ENCODE measurements at places on chromosomes 11 and 22.
A peak's percentile ranks its signal among the peaks of the same experiment; 100 is the strongest.

DNA sequence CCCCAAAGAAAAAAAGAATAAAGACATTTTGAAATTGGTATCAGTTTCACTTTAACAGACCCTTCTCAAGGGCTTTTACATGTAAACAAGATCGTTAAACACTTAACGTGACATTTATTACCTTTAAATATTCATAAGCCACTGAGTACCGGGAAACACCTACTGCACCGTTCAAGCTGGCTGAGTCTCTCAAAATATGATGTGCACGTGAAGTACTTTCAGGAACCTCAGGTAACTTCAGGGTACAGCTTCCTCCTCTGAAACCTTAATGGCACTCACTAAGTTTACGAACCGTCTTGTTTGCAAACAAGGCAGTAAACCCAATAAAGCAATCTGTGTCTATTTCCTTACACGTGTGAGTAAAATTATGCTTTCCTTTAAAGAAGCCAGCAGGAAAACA lies 105.5 kb upstream of the TENM4 start:
- DNase-seq = no peak

DNA sequence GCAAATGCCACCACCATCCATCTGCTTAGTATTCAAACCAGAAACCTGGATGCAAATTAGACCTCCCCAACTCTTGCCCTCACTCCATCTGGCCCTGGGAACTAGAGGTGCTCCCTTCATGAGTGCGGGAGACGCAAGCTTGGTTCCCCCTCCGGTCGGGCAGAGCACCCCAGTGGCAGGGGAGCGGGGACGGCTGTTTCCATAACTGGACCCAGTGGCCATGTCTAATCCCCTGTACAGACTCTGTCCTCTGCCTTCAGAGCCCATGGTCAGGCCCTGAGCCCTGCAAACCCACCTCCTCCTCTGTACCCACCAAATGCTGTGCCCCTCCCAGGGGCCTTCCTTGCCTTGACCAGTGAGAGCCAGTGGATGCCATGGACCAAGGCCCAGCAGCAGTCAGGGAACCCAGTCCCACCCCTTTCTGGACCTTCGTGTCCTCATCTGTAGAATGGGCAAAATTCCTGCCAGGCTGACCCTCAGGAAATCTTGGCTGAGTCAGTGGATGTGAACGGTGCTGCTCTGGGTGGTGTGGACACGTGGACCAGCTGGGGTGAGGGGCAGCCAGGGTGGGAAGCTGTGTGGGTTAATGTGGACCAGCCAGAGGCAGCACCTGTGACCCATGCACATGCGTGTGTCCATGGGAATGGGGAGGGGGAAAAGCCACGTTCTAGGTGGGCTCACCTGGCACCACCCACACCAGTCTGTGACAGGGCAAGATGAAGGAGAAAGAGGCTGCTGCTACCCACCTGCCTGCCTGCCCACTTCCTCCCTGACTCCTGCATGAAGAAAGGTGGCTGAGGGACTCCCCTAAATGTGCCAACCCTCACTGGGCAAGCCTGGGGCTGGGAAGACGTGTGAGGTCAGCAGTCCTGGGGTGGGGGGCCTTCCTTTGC lies 72.8 kb downstream of the LRRC32 start:
- no peak for DNase-seq

GRCh38 chr11:119803726-119804294 lies 74.8 kb upstream of the NECTIN1 start:
- no peak for DNase-seq

- no peak for DNase-seq
Measured at GRCh38 chr11:65829459-65829858, 4.3 kb upstream of the SNX32 start.

GRCh38 chr22:35799150-35799549 lies 81.5 kb downstream of the APOL5 start:
- no peak for DNase-seq

- DNase-seq = no peak
Measured at GRCh38 chr11:60895687-60896086, 10.7 kb downstream of the PRPF19 start.

- DNase-seq = no peak
Measured at GRCh38 chr11:18063862-18064434, 17.9 kb upstream of the TPH1 start.

GRCh38 chr22:27262361-27262760 lies 539.2 kb downstream of the MN1 start:
- DNase-seq = no peak

DNA sequence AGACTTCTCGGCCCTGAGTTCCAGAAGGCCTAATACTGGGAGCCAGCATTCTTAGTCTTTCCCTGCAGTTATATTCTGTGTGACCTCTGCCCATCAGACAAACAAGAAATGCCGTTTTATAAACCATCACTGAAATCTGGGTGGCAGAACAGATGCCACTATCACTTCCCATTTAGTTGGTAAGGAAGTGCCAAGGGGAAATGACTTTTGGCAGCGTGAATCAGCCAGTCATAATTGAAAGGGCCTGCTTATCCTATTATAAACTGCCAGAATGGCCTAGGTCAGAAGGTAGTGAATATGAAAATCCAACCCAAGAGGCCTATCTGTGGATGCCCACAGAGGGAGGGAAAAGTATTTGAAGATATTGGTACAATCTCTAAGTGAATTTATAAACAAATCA lies 646.8 kb upstream of the CCDC90B start:
- no peak for DNase-seq

GRCh38 chr11:79415411-79415810 lies 25.4 kb downstream of the TENM4 start:
- DNase-seq = no peak

GRCh38 chr22:22243033-22243680 lies 1.4 kb upstream of the VPREB1 start:
- DNase-seq = no peak

DNA sequence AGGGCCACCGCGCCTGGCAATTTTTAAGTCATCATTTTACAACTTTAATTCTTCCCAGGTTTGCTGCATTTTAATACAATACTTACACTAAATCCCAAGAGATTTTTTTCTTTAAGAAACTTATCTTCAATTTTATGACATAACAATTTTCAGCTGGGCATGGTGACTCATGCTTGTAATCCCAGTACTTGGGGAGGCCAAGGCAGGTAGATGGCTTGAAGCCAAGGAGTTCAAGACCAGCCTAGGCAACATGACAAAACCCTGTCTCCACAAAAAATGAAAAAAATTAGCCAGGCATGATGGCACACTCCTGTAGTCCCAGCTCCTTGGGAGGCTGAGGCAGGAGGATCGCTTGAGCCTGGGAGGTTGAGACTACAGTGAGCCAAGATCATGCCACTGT lies 38.8 kb downstream of the CLDN25 start:
- no peak for DNase-seq

DNA sequence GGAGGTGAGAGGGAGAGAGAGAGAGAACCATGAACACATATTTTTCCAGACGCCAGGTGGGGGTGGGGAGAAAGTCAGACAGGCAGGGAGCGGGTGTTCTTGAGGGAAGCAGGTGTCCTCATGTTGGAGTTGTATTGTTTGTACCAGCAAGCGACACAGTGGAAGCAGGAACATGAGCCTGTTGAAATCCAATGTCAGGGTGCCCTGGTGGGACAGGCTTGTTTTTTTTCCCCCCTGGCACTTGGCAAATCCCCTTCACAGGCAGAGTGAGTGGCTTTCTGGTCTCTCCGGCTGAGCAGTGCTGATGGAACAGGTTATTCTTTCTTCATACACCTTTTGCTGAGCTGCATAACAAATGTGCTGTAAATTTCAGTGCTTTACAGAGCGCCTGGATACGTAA lies 125.6 kb downstream of the GRIK4 start:
- DNase-seq = no peak

DNA sequence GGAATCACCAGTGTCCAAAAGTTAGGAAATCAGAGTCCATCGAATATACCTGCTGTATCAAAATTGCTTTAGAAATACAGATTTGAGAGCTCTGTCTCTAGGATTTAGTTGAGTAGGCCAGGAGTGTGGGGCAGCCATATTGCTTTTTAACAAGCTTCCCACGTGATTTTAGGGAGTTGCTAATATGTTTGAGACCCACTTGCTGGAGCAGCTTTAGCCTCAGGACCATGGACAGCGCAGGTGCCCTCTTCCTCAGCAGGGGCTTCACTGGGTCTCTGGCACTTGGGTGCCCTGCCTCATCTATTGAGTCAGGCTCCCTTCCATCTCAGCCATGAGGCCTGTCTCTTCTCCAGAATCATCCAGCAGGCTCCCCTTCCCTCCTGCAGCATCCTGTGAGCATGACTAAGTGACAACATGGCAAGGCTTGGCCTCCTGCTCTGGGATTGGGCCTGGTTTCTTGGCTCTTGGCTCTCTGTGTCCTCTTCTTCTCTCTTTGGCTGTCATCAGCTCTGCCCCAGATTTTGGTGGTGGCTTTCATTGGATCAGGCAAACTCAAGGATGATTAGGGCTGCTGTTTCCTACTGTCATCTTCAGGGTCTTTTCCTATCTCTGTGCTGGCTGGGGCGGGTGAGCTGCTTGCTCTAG lies 70.0 kb downstream of the SGSM1 start:
- DNase-seq = no peak

GRCh38 chr11:36885154-36885553 lies 287.1 kb upstream of the RAG2 start:
- no peak for DNase-seq

GRCh38 chr11:24298146-24298545 lies 198.7 kb upstream of the LUZP2 start:
- no peak for DNase-seq

- DNase-seq = no peak
Measured at GRCh38 chr11:115290893-115291292, 213.3 kb downstream of the CADM1 start.

- peak; percentile 32 for DNase-seq
Measured at GRCh38 chr11:134126217-134126822, 57.4 kb downstream of the JAM3 start.

- DNase-seq = no peak
Measured at GRCh38 chr11:70030412-70030811, 47.7 kb upstream of the ANO1 start.

- DNase-seq = no peak
Measured at GRCh38 chr11:130555251-130555841, 106.9 kb downstream of the ADAMTS15 start.

DNA sequence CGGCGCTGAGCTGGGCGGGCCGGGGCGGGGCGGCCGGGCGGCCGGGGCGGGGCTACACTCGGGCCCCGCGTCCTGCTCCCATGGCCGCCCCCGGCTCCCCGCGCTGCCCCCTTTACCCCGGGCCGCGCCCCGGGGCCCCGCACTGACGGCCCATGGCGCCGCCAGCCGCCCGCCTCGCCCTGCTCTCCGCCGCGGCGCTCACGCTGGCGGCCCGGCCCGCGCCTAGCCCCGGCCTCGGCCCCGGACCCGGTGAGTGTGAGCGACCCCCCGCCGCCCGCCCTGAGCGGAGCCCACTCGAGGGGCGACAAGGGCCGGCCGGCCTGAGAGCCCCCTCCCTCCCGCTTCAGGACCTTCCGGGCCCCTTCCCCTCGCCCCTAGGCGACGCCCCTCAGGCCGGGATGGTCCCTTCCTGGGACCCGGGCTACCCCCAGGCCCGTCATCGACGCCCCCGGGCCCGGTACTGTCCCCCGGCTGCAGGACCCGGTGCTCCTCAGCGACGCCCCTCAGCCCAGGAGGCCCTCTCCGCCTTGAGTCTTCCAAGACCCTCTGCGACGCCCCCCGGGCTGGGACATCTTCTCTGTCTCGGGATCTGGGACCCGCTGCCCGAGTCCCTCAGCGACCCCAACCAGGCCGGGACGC lies at the start of gene KREMEN1:
TSS of gene KREMEN1 (plus strand) at position 57 of the 639 bp plus-strand sequence. CDS start at position 153, 96 bp downstream.
- no peak for DNase-seq

- no peak for DNase-seq
Measured at GRCh38 chr11:113373306-113373705, 14.3 kb upstream of the ANKK1 start.

DNA sequence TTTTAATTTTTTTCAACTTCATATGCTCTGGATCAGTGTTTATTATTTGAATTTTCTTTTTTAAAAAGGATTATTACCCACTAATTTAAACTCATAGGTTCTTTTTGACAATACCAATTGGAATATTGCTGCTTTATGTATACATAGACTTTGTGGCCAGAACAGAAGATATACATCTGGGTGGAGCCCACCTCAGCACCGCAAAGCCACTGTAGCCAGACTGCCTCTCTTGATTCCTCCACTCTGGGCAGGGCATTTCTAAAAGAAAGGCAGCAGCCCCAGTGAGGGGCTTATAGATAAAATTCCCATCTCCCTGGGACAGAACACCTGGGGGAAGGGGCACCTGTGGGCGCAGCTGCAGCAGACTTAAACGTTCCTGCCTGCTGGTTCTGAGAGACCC lies 10.6 kb upstream of the C11orf58 start:
- DNase-seq = no peak

GRCh38 chr11:44777209-44778194 lies 50.7 kb downstream of the TSPAN18 start:
- no peak for DNase-seq

DNA sequence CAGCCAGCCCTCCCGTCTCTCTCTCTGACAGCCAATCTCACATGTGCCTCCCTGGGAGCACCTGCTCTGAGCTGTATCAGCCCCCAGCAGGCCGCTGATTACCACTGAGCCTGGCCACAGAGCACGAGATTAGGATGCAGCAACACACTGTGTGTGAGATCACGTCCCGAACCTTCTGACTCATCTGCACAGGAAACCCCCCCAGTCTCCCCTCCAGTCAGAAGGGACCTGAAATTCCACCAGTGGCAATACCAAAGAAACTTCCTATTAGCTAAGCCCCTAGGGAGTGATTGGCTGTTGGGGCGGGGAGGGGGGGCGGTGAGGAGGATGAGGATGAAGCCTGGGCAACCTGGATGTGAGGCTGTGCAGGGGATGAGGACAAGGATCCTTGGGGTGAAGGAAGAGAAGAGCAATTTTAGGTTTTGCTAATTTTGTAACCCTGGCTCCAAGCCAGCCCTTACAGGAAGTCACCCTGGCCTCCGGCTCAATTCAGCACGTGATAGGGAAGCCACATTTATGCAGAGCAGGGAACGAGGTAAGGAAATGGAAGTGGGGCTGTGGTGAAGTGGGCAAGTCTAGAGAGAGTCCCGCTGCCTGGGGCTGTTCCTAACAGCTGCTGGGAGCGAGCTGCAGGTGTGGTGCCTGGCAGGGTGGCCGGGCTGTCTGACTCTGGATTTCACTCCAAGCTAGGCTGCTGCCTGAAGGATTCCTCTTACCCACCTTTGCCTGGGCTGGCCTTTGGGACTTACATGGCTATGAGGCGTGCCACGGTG lies 1.9 kb downstream of the SLC43A3 start:
- no peak for DNase-seq

DNA sequence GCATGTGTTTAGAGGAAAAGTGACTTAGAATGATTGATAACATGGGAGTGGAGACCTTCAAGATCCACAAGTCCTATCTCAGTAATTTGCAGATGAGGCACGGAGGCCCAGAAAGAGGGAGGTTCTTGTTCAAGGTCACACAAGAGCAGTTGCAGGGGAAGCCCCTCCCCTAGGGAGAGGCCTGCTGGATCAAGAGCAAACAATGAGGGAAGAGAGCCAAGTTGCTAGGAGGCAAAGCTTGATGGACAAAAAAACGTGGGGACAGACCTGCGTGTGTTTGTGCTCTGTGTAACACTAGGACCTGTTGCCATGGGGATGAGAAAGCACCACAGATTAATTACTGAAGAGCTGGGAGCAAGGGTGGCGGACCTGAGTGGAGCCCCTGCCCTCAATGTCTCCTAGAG lies 6.4 kb upstream of the MFRP start:
- DNase-seq = peak; percentile 67
